DND-41 (cell line): ENCODE measurements at places on chromosomes 3 and 15.

DNA sequence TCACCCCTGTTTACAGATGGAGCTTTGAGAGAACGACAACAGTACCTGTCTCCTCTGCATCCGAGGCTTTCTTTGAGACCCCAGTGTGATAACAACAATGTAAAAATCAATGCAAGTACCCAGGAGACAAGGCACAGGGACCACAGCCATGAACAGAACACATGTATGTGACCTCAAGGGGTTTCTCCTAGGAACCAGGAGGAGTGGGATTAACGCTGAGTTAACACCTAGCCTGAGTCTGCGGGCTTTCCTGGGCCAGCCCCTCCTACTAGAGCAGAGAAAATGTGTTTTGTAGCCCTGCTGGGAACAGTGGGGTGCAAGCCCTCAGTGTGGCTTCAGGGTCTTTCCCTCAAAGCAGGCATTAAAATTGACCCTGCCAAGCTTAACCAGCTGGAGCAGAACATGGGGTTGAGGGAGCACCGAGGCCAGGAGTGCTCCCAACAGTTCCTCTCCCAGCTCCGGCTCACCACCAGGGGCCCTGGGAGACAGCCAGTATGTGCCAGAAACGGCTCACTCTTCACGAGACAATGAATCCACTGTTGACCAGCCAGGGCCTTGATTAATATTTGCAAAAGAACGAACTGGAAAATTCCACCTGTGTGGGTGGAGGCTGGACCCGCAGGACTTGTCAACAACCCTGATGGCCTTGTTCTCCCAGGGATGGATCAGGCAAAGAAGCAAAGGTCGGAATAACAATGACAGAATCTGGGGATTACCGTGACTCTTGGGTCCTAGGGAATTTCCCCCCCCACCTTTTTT, 3.6 kb downstream of the CHDH start:
- DNase-seq, result no peak

- DNase-seq, result no peak
Measured at GRCh38 chr3:163622384-163622783, 1455.9 kb downstream of the SI start.

DNA sequence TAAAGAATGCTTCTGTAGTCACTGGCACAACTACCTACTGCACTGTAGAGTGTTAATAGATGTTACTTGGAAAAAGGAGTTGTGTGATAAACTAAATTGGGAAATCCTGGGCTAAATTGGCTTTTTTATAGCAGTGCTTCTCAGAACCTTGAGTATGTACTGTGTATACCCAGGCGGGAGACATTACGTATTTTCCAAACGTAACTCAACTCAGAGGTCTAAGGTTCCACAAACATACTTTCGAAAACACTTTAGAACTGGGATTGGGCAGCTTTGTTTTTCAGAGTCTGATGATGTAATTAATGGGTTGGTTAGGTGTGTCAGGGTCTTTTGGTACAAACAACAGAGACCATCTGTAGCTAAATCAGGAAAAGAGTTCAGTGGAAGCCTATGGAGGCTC, 53.5 kb upstream of the CHST2 start:
- no peak for DNase-seq

GRCh38 chr15:71592203-71592602, 218.2 kb upstream of the NR2E3 start:
- no peak for DNase-seq

GRCh38 chr15:38130740-38131498, 121.7 kb upstream of the SPRED1 start:
- no peak for DNase-seq

- no peak for DNase-seq
Measured at GRCh38 chr3:53166781-53167291, 5.8 kb downstream of the PRKCD start.

- no peak for DNase-seq
Measured at GRCh38 chr15:29859973-29860715, 37.9 kb upstream of the TJP1 start.

- no peak for DNase-seq
Measured at GRCh38 chr3:195868866-195869412, 39.4 kb downstream of the TNK2 start.

DNA sequence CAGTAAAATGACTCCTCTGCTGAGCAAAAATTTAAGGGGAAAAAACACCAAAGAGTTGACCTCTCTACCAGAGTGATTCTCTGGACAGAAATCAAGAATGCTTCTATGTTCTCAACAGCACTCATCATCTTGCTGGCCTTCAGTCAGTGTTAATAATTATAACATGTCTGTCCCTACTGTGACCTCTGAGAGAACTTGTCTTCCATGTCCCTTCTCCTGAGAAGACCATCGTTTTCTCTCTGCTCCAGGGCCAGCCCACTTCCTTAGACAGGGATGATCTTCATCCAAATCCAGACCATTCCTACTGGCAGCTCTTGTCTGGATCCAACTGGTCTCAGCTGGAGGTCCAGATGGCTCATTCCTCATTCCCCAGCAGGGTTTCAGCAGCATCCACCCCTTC, 139.0 kb upstream of the NECTIN3 start:
- no peak for DNase-seq

DNA sequence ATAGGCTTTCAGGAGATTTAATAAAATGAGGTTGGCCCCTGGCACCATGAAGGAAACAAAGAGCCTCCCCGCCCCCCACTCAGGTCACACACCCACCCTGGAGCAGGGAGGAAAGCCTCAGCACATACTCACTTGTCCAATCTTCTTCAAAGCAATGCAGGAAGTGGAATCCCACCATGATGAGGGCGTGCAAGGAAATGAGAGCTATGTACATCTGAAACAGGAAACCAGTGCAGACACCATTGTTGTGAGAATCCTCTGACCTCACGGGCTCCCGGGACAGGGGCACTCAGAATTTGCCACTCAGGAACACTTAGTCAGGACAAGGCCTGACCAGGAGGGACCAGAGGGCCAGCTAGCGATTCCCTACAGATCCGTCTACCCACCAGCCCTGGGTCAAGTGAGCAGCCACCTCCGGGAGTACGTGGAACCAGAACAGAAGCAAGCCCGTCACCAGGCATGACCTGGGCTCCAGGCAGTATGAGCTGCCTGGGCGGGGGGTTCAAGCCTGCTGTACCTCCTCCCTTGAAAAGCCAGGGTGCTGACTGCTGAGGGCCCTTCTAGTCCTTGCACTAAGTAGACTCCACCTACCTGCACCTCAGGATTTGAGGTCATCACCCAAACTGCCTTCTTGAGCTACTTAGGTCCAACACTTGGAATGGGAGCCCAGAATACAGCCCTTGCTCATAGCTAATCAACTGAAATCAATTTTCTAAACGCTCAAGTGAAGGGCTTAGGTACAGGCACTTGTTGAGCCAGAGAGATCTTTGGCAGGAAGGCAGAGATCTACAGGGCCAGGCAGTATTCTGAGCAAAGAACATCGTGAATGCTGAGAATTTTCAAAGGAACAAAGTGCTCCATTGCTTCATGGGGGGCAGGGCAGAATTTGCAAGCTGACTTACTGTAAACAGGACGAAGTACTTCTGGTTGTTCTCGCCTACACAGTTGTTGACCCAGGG, 42.7 kb downstream of the ZDHHC3 start:
- DNase-seq, result no peak

DNA sequence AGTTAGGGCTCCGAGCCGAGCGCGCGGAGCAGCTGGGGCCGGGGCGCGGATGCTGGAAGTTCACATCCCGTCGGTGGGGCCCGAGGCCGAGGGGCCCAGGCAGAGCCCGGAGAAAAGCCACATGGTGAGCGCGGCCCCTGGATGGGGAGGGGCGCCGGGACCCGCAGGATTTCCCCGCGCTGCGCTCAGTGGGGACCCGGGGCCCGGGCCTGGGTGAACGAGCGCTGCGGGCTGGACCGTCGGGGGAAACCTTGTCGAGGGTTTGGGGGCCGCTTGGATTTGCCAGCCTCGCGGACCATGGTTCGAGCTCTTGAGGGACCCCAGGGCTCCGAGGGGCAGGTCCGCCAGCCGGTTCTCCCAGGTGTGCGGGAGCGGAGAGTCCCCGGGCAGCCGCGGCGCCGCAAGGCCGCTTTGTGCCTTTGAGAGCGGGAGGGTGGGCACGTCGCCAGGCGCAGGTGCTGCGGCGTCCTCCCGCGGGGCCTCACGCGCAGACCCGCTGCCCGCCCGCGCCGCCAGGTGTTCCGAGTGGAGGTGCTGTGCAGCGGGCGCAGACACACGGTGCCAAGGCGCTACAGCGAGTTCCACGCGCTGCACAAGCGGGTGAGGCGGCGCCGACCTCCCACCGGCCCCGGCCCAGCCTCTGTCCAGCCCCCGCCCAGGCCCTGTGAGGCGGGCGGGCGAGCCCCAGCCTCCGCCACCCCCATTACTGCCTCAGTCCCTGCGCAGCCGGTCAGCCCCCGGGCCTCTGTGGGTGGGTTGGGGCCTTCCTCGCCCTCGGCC, at the start of gene SNX22:
TSS of gene SNX22 (plus strand) at position 5 of the 780 bp plus-strand sequence. CDS start at position 50, 45 bp downstream.
- no peak for DNase-seq

DNA sequence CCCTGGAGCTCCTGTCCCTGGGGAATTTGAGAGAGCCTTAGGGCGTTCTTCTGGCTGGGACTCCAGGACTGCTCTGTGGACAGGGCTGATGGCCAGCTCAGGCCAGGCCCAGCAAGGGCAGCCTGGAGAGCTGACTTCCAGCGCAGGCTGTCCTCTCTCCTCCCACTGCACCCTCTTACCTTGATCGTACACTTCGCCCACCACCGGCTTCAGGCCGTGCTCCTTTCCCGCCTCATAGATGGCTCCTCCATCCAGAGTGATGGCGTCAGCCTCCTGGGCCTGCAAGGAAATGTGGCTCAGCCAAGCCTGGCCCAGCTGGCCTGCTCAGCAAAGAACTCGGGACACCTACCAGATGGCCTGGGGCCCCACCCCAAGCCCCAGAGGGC, 3.1 kb downstream of the MELTF start:
- DNase-seq, result no peak

DNA sequence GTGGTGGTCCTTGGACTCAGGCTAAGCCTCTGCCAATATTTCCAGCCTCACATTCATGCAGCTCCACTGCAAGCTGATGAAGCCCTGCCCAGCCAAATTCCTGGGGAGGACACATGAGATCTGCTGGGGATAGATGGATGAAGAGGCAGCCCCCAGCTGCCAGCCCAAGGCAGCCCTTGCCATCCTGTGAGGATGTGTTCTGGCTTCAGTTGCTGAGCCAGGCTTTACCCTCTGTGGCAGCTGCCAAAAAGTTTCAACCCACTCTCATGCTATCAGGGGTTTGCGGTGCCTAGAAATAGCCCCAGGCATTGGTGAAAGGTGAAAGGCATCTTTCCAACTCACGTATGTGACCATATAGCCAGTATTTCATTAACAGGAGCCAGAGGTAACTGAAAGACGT, 37.6 kb downstream of the C2CD4A start:
- DNase-seq, result no peak

DNA sequence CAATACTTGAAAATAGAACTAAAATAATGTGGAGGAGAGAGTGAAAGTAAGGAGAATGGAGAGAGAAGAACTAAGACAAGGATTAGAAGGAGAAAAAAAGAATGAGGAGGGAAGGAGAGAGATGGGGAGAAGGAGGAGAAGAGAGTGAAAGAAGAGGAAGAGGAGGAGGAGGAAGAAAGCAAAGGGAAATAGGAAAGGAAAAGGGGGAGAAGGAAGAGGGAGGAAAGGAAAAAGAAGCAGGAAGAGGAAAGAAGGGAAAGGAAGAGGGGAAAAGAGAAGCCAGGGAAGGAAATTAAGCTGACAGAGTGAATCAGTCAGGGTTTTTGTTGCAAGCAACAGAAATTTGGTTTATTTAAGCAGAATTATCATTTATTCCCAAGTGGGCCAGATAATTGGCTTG, 241.7 kb upstream of the P2RY1 start:
- DNase-seq, result no peak

DNA sequence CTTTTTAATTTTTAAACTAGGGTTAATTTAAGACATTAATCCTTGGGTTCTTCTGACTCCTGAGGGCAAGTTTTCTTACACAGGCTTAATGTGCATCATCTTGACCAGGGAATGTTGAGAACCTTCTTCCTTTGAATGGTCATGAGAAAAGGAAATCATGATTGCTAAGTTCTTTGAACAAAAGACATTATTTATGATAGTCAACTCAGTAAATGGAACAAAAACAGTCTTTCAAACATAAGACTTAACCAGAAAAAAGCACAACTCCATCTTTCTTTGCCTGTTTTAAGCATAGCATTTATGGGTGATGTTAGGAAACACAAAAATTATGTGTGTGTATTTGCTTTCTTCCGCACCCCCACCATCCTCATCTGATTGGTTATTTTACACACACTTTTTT, 5.4 kb downstream of the TLNRD1 start:
- DNase-seq, result no peak

DNA sequence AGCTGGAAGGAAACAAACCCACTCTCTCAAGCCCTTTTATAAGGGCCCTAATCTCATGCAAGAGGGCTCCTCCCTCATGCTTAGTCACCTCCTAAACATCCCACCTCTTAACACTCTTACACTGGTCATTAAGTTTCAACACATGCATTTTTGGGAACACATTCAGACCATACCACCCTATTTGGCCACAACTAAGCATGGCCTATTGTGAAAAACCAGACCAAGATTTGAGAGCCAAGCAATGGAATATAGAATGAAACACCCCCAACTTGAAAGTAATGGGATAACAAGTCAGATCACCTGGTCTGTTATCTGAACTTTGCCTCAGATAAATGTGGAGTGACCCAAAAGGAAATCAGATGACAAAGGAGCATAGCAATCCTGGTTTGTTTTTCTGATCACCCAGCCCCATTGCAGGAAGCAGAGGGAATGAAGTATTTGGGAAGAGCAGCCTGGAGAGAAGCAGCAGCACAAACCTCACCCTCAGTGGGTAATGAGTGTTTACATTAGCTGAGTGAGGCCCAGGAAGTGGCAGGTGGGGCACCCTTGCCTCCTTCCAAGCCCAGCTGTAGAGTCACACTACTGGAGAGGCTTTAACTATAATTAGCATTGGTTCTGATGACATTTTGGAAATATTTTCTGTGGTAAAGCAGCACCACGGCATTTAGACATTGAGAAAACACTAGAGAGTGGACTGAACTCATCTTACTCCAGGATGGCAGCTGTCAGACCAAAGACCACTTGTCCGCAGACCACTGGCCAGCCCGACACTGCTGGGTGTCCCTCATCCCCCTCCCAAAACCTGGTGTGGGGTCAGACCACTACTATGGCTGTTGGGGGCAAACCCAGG, 48.8 kb upstream of the PRTG start:
- no peak for DNase-seq
